ENCODE measurements at places on chromosomes 12 and 14.

DNA sequence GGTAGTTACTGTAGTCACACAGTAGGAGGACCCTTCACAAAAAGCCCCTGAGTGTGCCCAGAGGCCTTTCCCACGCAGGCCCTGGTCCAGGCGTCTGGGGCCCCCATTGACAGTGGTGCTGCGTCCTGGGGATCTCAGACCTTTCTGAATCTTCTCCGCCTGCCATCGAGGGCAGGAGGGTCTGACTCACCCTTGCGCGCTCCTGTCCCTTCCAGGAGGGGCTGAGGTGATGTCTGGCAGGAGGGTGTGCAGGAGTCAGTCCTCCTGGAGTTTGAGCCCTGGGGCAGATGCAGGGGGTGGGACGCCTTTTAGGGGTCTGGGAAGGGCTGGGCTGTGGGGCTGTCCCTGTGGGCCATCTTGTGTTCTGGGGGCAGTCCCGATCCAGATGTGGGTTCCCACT, 386.8 kb downstream of the TMEM121 start:
- DNase-seq: no peak

- no peak for DNase-seq
Observed at GRCh38 chr12:9064201-9064814, 51.4 kb downstream of the A2M start.

DNA sequence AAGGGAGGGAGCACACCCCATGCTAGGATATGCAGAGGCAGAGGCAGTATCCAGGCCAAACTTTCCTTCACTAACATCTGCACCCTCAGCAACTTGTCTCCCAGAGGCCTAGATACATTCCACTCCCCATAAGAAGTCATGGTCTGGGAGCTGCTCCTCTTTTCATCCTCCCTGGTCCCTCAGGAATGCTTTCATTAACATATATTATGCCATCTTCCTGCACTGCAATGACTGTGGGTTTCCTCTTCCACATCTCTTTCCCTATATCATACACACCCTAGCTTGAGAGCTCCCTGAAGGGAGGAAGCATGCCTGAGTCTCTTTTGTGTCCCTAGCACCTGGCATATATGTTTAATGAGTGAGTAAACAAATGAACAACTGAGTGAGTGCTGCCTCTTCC, 8.6 kb downstream of the DDN start:
- DNase-seq: no peak

GRCh38 chr14:54106661-54107377, 150.2 kb upstream of the BMP4 start:
- DNase-seq: no peak

All from CD4-positive, CD25-positive, alpha-beta regulatory T cell (primary cell).